ENCODE measurements at places on chromosomes 2 and 18.

GRCh38 chr2:69517410-69517809 lies 80.2 kb upstream of the NFU1 start:
- no peak for DNase-seq

DNA sequence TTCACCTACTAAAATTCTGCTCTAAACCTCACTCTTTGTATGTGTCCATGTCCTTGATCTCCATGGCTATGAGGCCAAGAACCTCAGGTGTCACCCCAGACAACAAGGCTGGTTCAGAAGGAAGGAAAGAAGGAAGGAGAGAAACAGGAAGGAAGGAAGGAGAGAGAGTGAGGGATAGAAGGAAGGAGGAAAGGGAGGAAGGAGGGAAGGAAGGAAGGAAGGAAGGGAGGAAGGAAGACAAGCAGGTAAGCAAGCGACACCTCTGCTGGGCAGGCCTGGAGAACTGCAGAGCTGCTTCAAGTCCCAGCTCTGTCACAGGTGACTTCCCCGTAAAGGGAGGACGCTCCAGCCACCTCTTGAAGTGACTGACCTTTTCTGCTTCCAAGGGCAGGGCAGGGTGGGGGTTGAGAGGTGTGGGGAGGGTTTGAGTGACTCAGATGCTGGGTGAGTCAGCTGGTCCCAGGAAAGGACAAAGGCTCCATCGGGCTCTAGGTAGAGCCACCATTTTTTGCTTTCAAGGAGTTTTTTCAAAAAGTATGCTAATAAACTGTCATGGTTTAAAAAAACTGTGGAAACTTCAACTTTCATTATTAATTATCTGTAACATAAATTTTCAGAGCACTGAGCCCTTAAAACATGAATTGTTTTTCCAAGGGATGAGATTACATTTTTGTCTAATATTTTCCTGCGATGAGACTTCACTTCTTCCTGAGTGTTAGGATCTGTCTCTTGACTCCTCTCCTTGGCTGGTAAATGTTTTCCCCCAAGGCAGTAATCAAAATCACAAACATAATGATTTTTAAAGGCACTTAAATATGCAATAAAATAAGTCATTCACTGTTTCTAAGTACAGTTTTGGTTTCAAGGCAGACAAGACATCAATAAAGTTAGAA lies 90.1 kb upstream of the L3MBTL4 start:
- no peak for DNase-seq

DNA sequence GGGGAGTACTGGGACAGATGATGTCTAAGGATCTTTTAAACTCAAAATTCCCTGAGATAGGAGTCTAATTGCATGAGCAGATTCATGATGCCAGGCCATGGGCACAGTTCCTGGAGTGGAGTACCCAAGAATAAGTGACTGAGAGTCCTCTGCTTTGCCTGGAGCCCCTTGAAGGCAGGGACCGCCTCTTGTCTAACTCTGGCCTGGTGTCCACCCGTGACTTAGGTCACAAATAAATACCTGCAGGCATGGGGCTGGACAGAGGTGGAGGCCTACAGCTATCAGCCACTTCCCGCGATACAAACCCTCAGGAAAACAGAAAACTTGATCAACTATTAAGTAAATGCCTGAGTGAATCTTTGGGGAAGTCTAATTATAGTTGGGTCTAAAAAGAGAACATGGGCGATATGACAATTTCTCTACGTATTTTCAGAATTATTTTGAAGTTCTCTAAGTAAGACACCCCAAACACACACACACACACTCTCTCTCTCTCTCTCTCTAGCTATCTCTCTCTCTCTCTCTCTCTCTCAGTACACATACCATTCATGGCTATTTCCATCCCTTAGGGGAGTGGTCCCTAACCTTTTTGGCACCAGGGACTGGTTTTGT lies 1.8 kb upstream of the WIPF1 start:
- DNase-seq = no peak

- DNase-seq = no peak
Measured at GRCh38 chr2:64525317-64525613, 1.1 kb downstream of the AFTPH start.

- DNase-seq = no peak
Measured at GRCh38 chr18:44732599-44732998, 51.9 kb downstream of the SETBP1 start.

Measured in CD4-positive, alpha-beta T cell (primary cell).